Amniotic stem cell (primary cell): ENCODE measurements at places on chromosomes 4 and X.

DNA sequence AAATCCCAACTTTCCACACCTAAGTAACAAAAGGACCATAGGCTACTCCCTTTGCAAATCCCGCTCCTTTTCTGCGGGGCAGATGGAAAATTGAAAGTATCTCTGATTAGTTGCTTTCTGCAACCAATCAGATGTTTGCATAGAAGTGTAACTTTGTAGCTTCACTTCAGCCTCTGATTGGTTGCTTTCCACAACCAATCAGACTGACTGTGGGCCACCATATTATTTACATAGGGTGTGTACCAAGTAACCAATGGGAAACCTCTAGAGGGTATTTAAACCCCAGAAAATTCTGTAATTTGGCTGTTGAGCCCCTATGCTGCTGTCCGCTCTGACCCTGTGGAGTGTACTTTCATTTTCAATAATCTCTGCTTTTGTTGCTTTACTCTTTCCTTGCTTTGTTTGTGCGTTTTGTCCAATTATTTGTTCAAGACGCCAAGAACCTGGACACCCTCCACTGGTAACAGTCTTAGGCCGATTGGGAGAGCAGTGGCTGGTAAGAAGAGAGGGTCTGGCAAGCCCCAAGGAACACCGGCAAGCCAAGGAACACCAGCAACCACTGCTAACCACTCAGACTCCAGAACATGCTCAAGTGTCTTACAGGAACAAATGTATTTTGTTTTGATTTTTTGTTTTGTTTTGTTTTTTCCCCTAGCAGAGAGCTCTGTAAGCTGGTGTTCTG is 125.5 kb upstream of the MAP3K15 start:
- no peak for DNase-seq

DNA sequence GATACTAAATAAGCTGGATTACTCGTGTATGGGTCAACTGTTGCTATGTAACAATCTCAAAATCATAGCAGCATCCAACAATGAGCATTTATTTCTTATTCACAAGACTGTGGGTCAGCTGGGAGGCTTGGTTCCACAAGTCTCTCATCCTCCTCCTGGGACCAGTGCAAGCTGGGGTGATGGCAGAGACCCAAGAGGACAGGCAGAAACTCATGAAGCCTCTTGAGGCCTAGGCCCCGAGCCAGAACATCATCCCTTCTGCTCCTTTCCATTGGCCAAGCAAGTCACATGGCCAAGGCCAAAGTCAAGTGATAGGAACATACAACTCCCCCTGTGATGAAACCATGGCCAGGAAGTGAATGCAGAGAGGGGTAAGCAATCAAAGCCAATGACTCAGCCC is 422.1 kb downstream of the BCOR start:
- DNase-seq: no peak

DNA sequence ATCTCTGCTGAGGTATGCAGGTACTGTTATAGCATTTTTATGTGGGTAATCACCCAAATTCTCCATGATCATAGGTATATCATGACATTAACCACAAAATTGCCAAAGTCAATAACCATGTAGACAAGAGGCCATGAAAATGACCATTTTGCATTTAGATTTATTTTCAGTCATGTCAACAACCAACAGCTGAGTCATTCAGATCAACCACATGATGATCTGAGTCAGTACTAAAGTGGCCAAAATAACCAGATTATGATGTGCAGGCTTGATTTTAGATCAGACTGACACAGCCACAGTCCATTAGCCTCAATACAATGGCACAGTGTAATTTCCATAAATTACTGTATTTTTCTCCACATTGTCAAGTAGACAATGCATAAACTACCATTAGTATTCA is 240.5 kb downstream of the GRIA3 start:
- peak; percentile 1 for DNase-seq

GRCh38 chrX:52280812-52281211 is 88.0 kb upstream of the XAGE2 start:
- no peak for DNase-seq

- no peak for DNase-seq
These were observed 48.4 kb downstream of the IDS start for GRCh38 chrX:149456476-149457245.

DNA sequence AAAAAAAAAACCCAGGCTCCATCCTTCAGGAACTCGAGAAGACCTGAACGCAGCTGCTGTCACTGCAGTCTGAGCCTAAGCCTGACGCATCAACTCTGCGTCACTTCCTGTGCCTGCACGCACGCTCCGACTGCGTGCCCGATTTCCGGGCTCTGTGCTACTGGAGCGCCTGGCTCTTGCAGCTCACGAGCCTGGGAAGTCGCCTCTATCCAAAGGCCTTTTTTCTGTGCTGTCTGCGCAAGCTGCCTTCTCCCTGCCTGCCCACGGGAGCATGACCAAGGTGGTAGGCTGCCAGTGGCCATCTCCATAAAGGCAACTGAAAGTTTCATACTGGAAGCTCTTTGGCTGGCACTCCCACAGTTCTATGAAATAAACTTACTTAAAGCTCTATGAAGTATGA is 9.9 kb upstream of the GASK1B start:
- DNase-seq: no peak

DNA sequence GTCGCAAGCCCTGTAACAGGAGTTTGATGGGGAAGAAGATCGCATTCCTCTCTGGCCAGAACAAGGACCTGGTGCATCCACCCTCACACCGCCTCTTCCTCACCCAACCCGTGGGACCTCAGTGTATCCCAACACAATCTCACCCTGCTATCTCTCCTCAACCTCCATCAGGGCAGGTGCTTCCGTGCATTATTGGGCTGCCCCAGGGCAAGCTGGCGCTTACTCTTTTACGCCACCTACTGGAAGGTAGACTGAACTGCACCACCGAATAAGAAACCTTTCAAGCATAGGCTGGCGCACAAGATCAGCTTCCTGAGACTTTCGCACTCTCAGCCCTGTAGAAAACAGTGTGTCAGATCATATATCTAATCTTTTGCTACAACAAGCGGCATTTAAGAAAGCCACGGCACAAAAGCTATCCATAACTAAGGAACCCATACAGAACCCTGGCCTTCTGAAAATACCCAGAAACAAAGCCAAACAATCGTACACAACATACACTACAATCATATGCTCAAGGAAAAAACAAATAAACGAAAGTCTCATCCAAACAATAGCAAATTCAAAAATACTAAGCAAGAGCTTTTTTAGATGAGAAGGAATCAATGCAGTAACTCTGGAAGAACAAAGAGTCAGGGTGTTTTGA is 209.3 kb downstream of the UGT8 start:
- DNase-seq: no peak

DNA sequence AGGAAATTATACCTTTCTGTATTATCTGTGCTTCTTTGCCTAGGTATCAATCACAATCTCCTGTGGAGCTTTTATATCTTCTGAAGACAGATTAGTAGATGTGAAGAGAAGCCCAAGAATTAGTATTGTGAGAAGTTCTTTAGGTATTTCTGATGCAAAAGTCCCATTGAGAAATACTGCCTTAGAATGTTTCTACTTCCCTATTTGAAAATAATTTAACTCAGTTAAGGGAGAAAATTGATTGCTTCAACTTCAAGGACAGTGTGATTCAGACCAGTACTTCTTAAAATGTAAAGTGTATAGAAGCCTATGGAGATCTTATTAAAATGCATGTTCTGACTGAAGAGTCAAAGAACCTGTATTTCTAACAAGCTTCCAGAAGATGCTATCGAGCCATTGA is 9.0 kb downstream of the EIF1AX start:
- no peak for DNase-seq

DNA sequence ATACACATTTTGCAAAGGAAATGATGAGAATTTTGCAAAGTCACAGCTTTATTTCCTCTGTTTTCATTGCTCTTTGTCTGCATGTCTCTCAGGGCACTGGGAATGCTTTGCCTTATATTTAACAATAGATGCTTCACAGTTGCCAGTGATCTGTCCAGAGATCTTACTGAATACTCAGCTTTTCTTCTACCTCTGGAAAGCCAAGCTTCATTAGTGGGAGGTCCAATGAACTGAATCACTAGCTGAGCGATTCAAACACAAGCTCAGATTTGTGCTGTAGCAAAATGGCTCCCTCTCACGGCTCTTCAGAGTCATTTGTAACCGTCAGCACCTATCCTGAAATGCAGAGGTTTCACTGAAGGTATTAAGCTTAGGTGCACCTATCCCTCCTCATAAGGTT is 138.9 kb downstream of the DCLK2 start:
- DNase-seq: peak; percentile 53

DNA sequence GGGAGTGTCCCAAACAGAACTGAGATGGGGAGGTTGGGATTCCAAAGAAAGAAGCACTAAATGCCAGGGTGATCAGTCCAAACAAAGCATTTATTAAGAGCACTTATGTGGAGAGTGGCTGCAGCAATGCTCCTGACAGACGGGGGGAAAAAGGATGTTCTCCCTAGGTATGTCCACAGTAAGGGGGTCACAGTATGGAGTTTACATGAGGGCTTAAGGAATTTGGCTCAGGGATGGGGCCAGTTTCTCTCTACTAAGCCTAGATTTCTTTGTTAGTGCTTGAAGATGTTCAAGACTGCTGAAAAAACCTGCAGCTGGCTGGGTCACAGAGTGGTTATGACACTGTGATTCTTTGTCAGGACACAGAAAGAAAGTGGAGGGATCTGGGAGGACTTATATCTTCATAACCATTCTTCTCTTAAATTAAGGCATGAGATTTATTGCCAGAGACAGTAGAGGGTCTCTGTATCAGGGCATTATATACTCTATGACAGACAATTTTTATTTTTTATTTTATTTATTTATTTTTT is 1468.0 kb downstream of the C4orf33 start:
- no peak for DNase-seq

DNA sequence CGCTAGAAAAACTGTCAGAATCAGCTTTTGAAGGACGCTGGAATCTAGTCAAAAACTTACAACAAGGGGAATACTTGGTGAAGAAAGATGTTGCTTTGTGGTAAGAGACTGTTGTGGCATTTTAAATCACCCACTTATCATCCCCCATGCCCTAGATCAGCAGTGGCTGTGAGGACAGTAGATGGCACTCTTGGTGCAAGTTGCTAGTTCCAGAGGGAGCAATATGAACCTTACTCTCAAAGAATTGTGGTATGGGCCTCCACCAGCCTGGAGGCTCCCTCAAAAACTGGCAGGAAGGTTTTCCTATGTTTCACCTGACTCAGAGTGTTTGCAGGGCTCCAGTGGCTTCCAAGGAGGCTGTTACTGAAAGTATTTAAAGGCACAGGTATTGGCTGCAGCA is 37.7 kb upstream of the SLC16A2 start:
- peak; percentile 4 for DNase-seq

DNA sequence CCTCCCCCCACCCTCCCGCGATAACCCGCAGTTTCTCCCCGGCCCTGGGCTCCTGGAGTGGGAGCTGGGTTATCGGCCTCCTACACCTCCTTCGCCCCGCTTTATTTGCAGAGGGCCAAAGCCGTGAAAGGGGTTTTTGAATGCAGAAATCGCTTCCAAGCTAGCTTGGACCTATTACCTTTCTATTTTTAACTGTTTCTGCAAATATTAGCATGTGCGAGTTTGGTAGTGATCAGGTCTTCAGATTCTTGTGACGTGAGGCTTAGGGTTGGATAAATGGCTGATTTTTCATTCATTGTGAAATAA is 1.3 kb downstream of the USP9X start:
- peak; percentile 39 for DNase-seq

- no peak for DNase-seq
These were observed 57.7 kb upstream of the TRPC3 start for GRCh38 chr4:122009524-122009923.

DNA sequence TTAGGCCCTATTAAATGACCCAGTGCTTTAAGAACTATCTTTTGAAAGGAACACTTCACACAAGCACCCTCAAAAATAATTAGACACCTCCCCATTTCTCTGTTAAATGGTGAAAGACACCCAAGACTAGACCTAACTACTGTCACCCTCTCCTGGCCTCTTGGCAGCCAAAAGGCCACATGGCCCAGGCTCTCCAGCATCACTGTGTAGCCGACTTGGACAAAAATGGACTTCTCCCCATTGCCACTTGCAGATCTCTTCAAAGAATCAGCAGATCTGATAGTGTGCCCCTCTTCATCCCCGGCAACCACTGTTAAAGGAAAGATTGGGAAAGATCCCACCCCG is 2.0 kb downstream of the MID1IP1 start:
- DNase-seq: no peak

GRCh38 chrX:53089224-53089842 is 4.6 kb upstream of the KANTR start:
- DNase-seq: peak; percentile 16

GRCh38 chrX:74461384-74461783 is 40.1 kb downstream of the SLC16A2 start:
- DNase-seq: no peak

DNA sequence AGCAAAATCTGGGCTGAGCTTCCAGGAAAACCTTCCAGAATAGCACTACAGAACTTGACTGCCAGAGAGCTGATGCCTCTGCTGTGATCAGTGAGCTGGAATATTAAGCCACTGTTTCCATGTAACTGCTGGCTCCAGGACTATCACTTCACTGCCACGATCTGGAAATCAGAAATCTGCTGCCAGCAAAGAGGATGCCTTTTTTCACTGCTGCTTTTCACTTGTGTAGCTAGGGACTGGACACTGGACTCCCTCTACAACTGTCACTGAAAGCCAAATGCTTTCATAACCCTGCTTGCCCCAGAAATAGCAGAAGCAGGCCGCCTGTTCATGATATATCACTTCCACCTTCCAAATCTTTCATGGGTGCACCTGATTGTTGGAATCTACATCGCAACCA is 9.4 kb upstream of the AP1S2 start:
- DNase-seq: no peak

DNA sequence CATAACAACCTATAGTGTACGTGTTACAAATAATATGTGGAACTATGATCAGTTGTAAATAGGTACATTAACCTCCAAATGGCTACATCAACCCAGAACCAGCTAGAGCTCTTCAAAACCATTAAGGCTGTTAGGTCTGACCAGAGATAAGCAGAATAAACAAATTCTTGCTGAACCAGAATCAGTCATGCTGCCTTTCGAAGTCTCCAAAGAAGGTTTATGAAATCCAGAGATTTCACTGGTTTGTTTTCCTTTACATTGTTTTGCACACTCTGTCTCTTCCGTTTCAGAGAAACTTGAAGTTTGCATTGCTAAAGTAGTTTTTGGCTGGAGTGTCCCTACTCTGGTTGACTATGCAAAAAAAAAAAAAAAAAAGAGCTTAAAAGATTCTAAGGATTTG is 177.3 kb upstream of the SLIT2 start:
- no peak for DNase-seq

DNA sequence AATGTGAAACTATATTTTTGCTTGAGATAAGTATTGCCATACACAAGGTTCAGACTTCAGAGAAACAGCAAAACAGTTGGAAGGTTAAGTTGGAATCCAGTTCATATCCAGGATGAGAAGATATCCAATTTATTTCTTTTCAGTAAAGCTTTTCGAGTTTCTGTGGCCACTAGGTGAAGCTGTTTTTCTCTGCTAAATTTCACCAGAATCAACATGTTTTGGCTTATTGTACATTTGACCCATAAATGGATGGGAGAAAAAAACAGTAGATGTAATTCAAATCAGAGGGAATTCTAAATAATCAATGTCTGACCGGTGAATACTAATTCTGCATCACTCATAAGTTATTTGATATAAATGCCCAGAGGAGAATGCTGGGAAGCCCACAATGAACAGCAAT is 9.1 kb upstream of the METTL14 start:
- DNase-seq: no peak

- DNase-seq: no peak
These were observed 102.0 kb downstream of the SYTL5 start for GRCh38 chrX:38108364-38108763.
